ENCODE measurements at places on chromosomes 6 and 20. TPM values are rescaled to one million over a fixed set of nuclear protein-coding genes. Genes with fewer than 3 reads are reported as not detected.
A peak's percentile ranks its signal among the peaks of the same experiment; 100 is the strongest.

ZC3H12D gene
- under 0.01 TPM for total RNA-seq

SALL4 gene
- total RNA-seq, result 0.97 TPM

TSHZ2 gene
- 2.3 TPM for total RNA-seq

GRCh38 chr6:98975421-98975820 is 27.7 kb upstream of the FBXL4 start:
- DNase-seq, result no peak

DNA sequence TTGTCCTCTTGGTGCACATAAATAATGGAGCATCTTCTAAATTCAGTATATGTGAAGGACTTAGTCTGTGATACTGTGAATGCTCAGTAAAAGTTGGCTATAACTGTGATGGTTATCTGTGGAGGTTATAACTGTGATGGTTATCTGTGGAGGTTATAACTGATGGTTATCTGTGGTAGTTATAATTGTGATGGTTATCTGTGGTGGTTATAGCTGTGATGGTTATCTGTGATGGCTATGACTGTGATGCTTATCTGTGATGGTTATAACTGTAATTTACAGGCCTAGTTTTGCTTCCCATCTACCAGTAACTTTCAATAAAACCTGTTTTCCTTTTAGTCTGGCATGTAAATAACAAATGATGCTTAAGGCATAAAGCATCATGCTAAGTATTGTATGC is 16.5 kb downstream of the PTK7 start:
- no peak for DNase-seq

DNA sequence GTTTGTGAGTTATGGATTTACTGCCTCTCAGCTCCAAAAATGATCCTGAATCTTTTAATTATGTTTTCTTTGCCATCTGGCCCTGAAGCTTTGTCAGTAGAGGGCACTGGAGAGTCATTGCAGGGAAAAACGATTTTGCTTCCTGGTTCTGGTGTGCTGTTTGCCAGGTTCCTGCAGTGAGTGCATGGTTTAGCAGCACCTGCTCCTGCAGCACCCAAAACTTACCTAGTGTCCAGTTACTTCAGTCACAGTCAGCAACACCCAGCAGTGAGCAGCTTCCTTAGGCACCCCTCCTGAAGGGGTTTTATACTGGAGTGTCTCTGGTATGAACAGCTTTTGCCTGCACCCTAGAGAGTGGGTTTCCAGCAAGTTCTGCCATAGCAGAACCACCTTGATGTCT is 6.0 kb upstream of the TRIM26 start:
- peak; percentile 57 for DNase-seq

- no peak for DNase-seq
These were observed 154.0 kb downstream of the PRL start for GRCh38 chr6:22142856-22143255.

All from fibroblast of villous mesenchyme (primary cell).